ENCODE measurements at places on chromosomes 4 and X. TPM values are rescaled to one million over a fixed set of nuclear protein-coding genes. Genes with fewer than 3 reads are reported as not detected.

DNA sequence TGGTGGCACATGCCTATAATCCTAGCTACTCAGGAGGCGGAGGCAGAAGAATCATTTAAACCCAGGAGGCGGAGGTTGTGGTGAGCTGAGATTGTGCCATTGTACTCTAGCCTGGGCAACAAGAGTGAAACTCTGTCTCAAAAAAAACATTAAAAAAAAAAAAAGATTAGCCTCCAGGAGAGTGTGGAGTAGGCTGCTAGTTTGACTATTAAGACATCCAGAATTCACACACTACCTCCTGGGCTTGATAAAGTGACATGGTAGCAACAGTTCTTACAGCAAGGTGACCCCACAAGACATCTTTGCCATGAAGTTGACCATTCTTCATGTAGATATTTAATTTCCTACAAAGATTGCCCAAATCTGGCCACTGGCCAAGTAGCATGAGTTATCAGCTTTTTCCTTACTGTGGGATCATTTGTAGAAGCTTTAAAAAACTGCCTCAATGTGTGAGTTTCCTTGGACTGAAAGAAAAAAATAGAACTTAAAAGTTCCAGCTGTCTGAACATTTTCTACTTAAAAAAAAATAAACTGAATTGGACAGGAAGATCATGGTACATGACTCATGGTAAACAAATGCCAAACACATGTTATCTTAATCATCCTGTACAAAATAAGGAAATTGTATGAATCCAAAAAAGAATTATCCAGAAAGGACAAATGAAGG lies 35.3 kb upstream of the SPRY1 start:
- H3K36me3 ChIP-seq: no peaks in the 10 kb centered on the region
- peak; percentile 63 for DNase-seq
- no peaks in the 10 kb centered on the region for H3K27me3 ChIP-seq
- H3K4me1 ChIP-seq: no peaks in the 10 kb centered on the region
- no peak overlapping the region for H3K4me3 ChIP-seq
- H3K27ac ChIP-seq: no peak overlapping the region

- no peak overlapping the region for H3K27ac ChIP-seq
- no peak for DNase-seq
- H3K4me3 ChIP-seq: no peak overlapping the region
- peaks cover 2% of the 10 kb centered on the region for H3K27me3 ChIP-seq
Measured at GRCh38 chrX:39581411-39581810, 516.3 kb downstream of the BCOR start.

GRCh38 chr4:9880406-9881197 lies 99.2 kb downstream of the DRD5 start:
- H3K4me3 ChIP-seq: no peak overlapping the region
- H3K4me1 ChIP-seq: no peaks in the 10 kb centered on the region
- no peaks in the 10 kb centered on the region for H3K36me3 ChIP-seq
- H3K27me3 ChIP-seq: no peaks in the 10 kb centered on the region

GRCh38 chr4:119652998-119653397 lies 24.4 kb upstream of the PDE5A start:
- H3K27ac ChIP-seq: no peak overlapping the region
- H3K27me3 ChIP-seq: no peaks in the 10 kb centered on the region
- no peak overlapping the region for H3K4me3 ChIP-seq
- H3K4me1 ChIP-seq: no peaks in the 10 kb centered on the region
- DNase-seq: no peak

DNA sequence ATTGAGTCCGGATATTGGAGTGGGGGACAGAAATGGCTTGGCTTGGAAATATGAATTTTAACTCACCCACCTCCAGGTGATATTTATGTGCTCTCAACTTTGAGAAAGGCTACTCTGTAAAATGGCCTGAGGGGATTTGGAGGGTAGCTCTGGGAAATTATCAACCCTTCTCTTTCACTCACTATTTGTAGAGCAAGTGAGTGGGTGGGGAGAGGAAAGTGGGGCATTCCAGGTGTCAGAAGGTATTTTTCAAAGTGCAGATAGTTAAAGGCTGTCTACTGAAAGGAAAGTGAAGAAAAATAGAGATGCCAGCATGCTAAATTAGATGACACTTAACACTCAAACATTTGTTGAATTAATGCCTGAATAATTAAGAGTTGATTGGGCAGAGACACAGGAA lies 44.1 kb downstream of the TMEM164 start:
- DNase-seq: no peak
- no peaks in the 10 kb centered on the region for H3K27me3 ChIP-seq
- H3K36me3 ChIP-seq: no peaks in the 10 kb centered on the region
- no peaks in the 10 kb centered on the region for H3K4me1 ChIP-seq
- no peak overlapping the region for H3K4me3 ChIP-seq

- DNase-seq: peak; percentile 57
- no peaks in the 10 kb centered on the region for H3K4me1 ChIP-seq
- H3K4me3 ChIP-seq: no peak overlapping the region
- no peaks in the 10 kb centered on the region for H3K36me3 ChIP-seq
- no peak overlapping the region for H3K27ac ChIP-seq
Measured at GRCh38 chr4:184163813-184164212, 53.9 kb downstream of the ENPP6 start.

The ADH7 gene
- not detected for total RNA-seq

The CFAP99 gene
- 0.13 TPM for total RNA-seq

- H3K27me3 ChIP-seq: no peaks in the 10 kb centered on the region
- H3K4me1 ChIP-seq: no peaks in the 10 kb centered on the region
- H3K4me3 ChIP-seq: no peak overlapping the region
- no peaks in the 10 kb centered on the region for H3K36me3 ChIP-seq
- no peak for DNase-seq
Measured at GRCh38 chrX:56343219-56343618, 111.1 kb downstream of the KLF8 start.

DNA sequence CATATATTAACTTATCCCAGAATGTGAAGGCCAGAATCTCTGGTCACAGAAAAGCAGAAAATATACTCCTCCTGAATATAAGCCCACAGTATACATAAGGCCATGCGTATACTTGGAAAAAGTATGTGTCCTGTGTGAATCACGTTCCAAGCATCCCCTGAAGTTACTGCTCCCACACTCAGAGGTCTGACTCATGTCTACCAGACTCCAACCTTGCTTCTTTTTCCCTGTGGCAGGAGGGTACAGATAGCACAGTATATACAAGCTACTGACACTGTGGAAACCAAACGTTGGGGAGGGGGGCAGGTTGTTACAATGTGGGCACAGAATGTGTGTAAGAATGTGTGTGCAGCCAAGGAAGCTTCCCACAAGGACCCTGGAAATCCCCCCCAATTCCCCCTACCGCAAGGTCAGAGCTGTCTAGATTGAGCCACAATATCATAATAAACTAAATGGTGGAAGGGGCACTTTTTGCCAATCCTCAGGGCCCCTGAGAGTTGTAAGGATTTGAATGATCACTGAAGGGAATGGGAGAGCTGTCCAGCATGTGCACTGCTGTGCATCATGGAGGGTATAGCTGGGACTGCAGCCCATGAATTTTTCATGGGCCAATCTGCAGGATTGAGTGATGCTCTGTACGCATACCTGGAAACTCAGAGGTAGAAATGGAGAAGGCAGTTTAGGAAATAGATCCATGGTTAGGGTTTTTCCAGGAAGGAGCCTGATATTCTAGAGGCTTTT lies 7.4 kb upstream of the RELL1 start:
- no peaks in the 10 kb centered on the region for H3K4me1 ChIP-seq
- H3K4me3 ChIP-seq: no peak overlapping the region
- no peak for DNase-seq

The CLIC2 gene
- 17.0 TPM for total RNA-seq

The SPIN2B gene
- 11.0 TPM for total RNA-seq

GRCh38 chr4:15901998-15902397 lies 36.5 kb downstream of the FGFBP1 start:
- H3K27me3 ChIP-seq: no peaks in the 10 kb centered on the region
- H3K27ac ChIP-seq: no peak overlapping the region
- H3K4me3 ChIP-seq: no peak overlapping the region
- DNase-seq: no peak

DNA sequence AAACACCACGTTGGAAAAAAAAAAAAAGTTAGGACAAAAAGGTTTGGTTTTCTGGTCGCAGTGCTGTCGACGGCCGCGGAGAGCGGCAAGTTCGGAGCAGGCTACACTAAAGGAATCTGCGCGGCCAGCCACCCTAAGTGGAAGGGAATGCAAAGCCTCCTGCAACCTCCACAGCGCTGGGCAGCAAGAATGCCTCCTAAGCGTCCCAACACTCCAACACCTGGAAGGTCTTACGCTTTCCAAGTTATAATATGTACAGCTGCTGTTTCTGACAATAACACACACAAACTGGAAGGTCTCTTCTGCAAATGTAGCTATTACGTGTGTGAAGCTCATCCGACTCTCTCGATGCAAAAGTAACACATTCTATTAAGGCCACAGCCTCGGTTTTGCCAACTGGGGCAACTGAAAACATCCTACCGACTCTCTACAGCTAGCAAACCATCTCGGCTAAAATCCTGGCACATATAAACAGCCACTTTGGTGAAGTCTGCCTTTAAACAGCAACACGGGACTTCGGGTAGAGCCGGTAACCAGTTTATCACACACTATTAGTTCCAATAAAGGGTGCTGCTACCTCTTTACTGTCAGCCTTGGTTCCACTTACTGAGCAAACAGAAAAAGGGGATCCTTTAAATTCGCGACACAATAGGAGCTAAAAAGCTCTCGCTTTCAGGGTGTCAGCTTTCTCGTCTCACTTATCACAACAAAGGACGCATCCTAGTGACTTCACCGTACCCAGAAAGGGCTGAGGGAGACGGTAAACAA lies 895 bp downstream of the SMIM14 start:
- H3K4me3 ChIP-seq: peak overlapping the region; percentile 92
- H3K4me1 ChIP-seq: no peaks in the 10 kb centered on the region
- H3K36me3 ChIP-seq: no peaks in the 10 kb centered on the region

GRCh38 chrX:31147175-31147574 lies 75.3 kb upstream of the FTHL17 start:
- peaks cover 2% of the 10 kb centered on the region for H3K36me3 ChIP-seq
- no peaks in the 10 kb centered on the region for H3K27me3 ChIP-seq
- no peak overlapping the region for H3K27ac ChIP-seq

The NAP1L2 gene
- total RNA-seq: 5.6 TPM

The CCDC149 gene
- 43.4 TPM for total RNA-seq

DNA sequence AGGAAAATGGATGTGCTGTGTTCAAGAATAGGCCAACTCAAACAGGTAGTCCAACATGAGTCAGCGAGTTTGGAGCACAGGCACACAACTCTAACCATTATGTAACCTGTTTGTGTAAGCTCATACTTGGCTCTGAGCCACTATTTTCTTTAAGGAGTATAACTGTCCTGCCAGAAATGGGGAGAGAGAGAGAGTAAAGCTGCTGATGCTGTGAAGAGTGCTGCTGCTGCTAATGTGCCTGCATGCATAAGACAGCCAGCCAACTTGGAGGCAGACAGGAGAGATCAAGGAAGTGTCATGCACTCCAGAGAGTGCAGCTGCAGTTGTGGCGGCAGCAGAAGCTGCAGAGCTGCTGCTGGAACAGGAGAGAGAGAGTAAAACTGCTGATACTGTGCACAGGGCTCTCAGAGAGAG lies 11.7 kb upstream of the STATH start:
- no peak overlapping the region for H3K4me3 ChIP-seq
- H3K27me3 ChIP-seq: no peaks in the 10 kb centered on the region
- H3K27ac ChIP-seq: no peak overlapping the region
- H3K4me1 ChIP-seq: no peaks in the 10 kb centered on the region
- peak; percentile 39 for DNase-seq

DNA sequence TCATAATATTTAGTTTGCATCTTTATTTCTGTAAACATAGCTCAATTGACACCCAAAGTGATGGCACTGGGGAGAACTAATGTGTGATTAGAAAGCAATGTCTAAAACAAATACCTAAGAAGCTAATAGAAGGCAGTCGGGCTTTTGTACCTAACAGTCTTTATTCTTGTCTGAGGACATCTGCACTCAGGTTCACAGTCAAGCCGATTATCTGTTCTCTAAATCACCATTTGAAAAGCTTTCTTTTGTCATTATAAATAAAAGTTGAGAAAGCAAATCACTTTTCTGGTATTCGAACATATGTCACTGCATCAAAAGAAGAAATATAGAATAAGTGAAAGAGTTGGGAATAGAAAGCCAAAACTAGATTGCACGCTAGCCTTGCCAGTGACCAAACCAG lies 2037.9 kb upstream of the TENM3 start:
- H3K4me3 ChIP-seq: no peak overlapping the region
- H3K36me3 ChIP-seq: no peaks in the 10 kb centered on the region
- DNase-seq: no peak
- H3K27ac ChIP-seq: no peak overlapping the region
- no peaks in the 10 kb centered on the region for H3K4me1 ChIP-seq

The PARM1 gene
- 48.5 TPM for total RNA-seq

The TLR3 gene
- 6.2 TPM for total RNA-seq

GRCh38 chrX:143615851-143616250 lies 20.1 kb downstream of the SLITRK4 start:
- H3K36me3 ChIP-seq: no peaks in the 10 kb centered on the region
- H3K27me3 ChIP-seq: no peaks in the 10 kb centered on the region
- no peak overlapping the region for H3K4me3 ChIP-seq
- no peak for DNase-seq
- no peaks in the 10 kb centered on the region for H3K4me1 ChIP-seq

The PRDM5 gene
- 26.0 TPM for total RNA-seq

The MFSD8 gene
- 29.3 TPM for total RNA-seq

The UNC5C gene
- total RNA-seq: 10.6 TPM

GRCh38 chr4:101199507-101200285 lies 147.6 kb downstream of the PPP3CA start:
- H3K4me1 ChIP-seq: peaks cover 2% of the 10 kb centered on the region
- no peaks in the 10 kb centered on the region for H3K36me3 ChIP-seq
- H3K4me3 ChIP-seq: no peak overlapping the region
- no peak overlapping the region for H3K27ac ChIP-seq
- no peaks in the 10 kb centered on the region for H3K27me3 ChIP-seq
- no peak for DNase-seq

The CLDN34 gene
- total RNA-seq: 0.36 TPM

DNA sequence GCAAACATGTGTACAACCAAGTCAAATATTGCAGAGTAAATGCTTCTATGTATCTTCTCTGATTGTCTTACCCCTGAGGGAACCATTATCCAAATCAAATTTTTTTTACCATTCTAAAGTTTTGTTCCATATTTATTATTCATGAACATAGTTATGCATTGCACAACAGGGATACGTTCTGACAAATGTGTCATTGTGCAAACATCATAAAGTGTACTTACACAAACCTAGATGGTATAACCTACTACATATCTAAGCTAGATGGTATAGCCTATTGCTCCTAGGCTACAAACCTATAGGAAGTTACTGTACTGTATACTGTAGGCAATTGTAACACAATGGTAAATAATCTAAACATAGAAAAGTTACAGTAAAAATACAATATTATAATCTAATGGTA lies 23.4 kb downstream of the BEX3 start:
- H3K27me3 ChIP-seq: no peaks in the 10 kb centered on the region
- DNase-seq: no peak
- H3K27ac ChIP-seq: no peak overlapping the region
- H3K4me1 ChIP-seq: no peaks in the 10 kb centered on the region
- no peaks in the 10 kb centered on the region for H3K36me3 ChIP-seq

The TIGD2 gene
- total RNA-seq: 2.2 TPM

DNA sequence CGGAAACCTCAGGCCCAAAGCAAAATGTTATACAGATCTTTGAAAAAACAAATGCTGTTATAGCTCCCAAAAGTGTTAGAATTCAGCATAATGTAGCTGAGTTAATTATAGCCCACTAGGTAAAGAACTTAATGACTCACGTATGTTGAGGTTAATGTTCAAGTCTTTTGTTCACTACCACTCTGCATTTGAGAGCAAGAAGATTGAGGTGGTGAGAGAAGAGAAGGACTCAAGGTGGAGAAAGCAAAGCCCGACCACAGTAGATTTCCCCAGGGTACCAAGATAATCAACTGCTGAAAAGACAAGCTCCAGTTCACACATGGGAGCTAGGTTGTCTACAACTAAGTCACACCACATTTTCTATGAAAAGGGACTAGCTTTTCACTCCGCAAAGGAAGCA lies 480.2 kb downstream of the DTHD1 start:
- H3K27me3 ChIP-seq: no peaks in the 10 kb centered on the region
- no peak overlapping the region for H3K27ac ChIP-seq
- H3K4me1 ChIP-seq: no peaks in the 10 kb centered on the region
- no peaks in the 10 kb centered on the region for H3K36me3 ChIP-seq
